ENCODE measurements at places on chromosomes 16 and 17.

DNA sequence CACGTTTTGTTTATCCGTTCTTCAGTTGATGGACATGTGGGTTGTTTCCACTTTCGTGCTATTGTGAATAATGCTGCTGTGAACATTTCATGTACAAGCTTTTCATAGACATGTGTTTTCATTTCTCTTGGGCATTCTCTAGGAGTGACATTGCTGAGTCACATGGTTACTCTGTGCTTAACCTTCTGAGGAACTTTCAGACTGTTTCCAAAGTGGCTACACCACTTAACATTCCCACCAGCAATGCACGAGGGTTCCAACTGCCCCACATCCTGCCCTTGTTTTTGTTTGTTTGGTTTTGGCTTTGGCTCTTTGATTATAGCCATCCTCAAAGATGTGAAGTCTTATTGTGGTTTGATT is 14.2 kb upstream of the PEMT start:
- no peak for DNase-seq

GRCh38 chr16:19997264-19997663 is 76.4 kb downstream of the GPR139 start:
- DNase-seq = no peak

- DNase-seq = no peak
Measured at GRCh38 chr16:50690177-50690576, 3.2 kb upstream of the NOD2 start.

GRCh38 chr17:37710344-37710886 is 34.4 kb downstream of the HNF1B start:
- no peak for DNase-seq

GRCh38 chr16:86215979-86216585 is 294.2 kb upstream of the FOXF1 start:
- DNase-seq = no peak

- DNase-seq = no peak
Measured at GRCh38 chr17:888998-889441, 90.6 kb downstream of the NXN start.

DNA sequence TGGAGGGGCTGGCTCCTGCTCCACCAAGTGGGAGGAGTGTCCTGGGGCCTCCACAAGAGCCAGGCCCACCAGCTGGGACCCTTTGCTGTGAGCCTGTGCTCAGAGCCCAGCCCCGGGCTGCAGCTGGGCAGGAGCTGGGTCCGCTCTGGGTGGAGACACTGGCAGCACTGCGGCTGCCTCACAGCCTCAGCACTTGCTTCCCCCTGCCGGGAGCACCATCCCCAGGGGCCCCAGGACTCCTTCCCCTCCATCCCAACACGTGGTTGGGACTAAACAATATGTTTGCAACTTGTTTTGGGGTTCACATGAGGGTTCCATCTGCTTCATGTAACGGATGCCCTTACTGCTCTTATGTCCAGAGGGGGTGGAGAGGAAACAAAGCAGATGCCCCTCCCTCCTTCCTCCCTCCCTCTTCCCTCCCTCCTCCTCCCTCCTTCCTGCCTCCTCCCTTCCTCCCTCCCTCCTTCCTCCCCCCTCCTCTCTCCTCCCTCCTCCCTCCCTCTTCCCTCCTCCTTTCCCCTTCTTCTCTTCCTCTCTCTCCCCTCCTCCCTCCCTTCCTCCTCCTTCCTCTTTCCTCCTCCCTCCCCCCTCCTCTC is 16.3 kb upstream of the CBFA2T3 start:
- no peak for DNase-seq

DNA sequence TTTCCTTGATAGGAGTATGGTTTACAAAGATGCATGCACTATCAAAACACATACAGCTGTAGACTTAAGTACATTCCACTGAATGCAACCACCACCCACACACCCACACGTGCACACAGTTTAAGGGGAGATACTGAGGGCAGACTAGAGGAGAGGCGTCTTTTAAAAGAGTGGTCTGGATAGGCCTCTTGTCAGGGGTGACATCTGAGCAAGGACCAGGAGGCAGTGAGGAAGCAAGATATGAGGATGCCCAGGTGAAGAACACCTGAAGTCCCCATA is 12.6 kb downstream of the MPHOSPH6 start:
- no peak for DNase-seq
